ENCODE measurements at places on chromosomes 12 and 14. TPM values are rescaled to one million over a fixed set of nuclear protein-coding genes. Genes with fewer than 3 reads are reported as not detected.

The TAS2R20 gene
- total RNA-seq, result not detected

The KRT79 gene
- not detected for total RNA-seq

The TRIM9 gene
- total RNA-seq, result 0.48 TPM

The TOGARAM1 gene
- 8.2 TPM for total RNA-seq

The HOXC13 gene
- total RNA-seq, result 4.4 TPM

The USP5 gene
- total RNA-seq, result 91.4 TPM

The A2M gene
- 5.3 TPM for total RNA-seq

The IGFBP6 gene
- 265 TPM for total RNA-seq

The PRPH gene
- not detected for total RNA-seq

The ACVRL1 gene
- 4.1 TPM for total RNA-seq

The IFI27 gene
- 2,076 TPM for total RNA-seq

DNA sequence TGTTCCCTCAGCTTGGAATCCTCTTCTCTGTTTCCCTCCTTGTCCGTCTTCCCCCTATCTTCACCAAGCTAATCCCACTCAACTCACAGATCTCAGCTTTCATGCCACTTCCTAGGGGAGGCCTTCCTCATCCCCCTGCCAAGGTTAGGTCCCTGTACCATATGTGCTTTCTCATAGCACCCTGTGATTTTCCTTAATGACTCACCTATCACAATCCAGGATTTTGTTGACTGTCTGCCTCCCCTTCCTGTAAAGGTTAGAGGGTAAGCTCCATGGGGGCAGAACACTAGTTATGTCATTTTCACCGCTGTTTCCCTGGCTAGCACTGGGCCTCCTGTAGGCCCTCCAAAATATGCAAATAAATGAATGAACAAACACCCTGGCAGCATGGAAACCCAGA is 57.6 kb downstream of the CRADD start:
- DNase-seq, result no peak

GRCh38 chr12:132953771-132954170 is 2.3 kb downstream of the ZNF605 start:
- no peak for DNase-seq

GRCh38 chr12:57101892-57102695 is 9.1 kb downstream of the STAT6 start:
- DNase-seq, result no peak

DNA sequence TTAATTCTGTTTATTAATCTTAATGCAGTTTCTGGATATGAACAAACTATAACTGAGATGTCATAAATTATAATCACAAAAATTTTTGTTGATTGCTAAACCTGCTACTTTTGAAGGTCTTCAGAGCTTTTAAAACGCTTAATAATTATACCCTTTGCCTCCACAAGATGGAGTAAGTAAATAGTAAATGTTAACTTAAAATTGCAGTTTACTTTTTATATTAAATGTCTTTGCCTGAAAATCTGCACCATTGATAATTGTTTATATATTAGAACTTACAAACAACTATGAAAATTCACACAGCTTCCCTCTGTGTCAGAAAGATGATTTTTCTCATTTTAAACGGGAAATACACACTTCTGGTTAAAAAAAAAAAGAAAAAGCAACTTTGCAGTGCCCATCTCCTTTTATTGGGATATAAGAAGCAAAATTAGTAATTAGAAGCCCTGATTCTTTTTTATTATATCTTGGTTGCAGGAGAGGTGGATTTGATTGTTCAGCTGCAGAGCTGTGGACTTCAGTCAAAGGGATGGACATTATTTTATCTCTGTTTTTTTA is 35.6 kb downstream of the SCFD1 start:
- DNase-seq, result no peak

GRCh38 chr14:100476012-100476822 is 111.0 kb downstream of the BEGAIN start:
- DNase-seq, result peak; percentile 97

DNA sequence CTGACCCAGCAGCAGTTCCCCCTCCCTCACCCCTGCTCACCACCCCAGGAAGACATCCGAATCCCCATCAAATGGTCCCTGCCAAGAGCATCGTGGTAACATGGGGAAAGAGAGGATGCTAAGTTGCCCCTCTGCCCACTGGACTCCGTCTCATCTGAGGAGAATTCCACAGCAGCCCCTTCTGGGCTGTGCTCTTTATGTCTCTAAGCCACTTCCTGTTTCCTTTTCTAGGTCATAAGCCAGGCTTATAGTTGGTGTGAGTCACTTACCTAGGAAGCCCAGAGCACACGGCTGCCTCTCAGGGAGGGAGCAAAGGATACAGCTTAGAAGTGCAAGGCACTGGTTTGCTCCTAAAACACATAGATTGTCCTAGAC is 76.0 kb downstream of the VCPKMT start:
- peak; percentile 90 for DNase-seq

DNA sequence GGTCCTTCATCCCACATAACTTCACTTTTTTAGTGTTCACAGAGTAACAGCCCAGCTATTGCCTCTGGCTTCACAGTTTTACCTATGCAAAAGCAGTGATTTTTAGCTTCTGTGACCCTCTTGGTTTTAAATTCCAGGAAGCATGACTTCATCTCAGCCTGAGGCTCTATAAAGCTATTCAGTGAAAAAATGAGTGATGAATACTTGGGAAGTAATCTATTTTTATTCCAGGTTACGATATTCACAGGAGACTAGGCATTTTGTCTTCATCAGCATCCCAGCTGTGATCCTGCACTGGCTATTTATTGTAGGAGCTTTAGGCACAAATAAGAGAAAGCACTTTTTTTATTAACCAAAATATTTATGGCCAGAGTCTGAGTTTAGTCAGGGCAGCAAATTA is 164.8 kb downstream of the SNAPC1 start:
- DNase-seq, result peak; percentile 36

DNA sequence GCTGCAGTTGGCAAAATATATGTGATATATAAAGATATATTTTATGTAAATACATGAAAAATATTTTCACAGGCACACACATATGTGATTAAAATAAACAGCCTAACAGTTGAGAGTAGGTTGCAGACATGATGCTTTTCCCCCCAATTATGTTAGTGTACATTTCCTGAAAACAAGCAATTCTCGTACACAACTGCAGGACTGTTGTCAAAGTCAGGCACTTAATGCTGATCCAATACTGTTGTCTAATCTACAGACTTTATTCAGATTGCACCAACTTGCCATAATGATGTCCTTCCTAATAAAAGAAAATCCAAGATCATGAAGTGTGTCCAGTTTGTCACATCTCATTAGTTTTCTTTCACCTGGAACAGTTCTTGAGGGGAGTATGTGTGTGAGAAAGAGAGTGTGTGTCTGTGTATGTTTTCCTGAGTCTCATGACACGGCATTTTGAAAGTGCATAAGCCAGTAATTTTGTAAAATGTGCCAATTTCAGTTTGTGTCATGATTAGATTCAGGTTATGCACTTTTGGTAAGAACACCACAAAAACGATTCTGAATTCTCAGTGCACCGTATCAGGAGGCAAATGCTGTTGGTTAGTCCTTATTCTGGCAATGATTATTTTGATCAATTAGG is 16.5 kb upstream of the SEL1L start:
- DNase-seq, result no peak

GRCh38 chr12:28108599-28108998 is 81.7 kb upstream of the CCDC91 start:
- DNase-seq, result no peak

DNA sequence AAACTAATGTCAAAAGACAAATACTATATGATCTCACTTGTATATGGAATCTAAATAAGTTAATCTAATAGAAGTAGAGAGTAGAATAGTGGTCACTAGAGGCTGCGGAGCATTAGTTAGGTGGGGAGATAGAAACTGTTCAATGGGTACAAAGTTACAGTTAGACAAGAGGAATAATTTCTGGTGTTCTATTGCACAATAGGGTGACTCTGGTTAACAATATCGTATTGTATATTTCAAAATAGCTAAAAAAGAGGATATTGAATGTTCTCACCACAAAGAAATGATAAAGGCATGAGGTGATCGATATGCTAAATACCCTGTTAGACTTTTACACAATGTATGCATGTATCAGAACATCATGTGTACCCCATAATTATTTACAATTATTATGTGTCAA is 42.9 kb downstream of the IGF1 start:
- DNase-seq, result no peak

DNA sequence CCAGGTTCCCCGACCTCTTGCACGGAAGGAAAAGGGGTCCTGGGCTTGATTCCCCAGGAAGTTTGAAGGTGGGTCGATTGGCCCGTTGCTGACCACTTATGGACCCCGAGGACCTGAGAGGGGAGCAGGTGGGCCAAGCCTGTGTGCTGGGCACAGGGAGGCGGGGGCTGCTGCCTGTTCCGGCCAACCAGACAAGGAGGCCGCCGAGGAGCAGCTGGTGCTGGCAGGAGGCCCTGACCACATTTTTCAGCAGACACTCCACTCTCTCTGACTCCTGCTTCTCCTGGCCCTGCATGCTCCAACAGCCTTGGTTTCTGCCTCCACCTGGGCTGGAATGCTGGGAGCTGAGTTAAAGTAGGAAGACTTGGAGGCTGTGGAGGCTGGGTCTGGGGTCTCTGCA is 42.8 kb downstream of the NOS1 start:
- DNase-seq, result no peak

DNA sequence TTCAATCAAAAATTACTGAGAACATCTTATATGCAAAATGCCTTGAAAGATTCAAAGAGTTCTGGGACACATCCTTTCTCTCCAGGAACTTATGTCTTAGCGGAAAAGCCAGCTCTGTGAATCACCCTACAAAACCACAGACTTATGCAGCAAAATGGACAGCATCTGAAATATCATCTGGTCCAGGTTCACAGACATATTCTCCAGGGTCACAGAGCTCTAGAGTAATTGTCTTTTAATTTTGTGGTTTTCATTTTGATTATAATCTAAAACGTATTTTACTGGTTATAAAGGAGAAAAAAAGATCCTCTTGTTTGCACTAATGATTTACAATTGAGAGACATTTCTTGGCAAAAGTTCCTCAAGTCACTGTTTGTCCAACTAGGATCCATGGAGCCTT is 246.2 kb downstream of the MSRB3 start:
- peak; percentile 54 for DNase-seq

GRCh38 chr12:18250313-18250916 is 10.9 kb upstream of the PIK3C2G start:
- peak; percentile 58 for DNase-seq

DNA sequence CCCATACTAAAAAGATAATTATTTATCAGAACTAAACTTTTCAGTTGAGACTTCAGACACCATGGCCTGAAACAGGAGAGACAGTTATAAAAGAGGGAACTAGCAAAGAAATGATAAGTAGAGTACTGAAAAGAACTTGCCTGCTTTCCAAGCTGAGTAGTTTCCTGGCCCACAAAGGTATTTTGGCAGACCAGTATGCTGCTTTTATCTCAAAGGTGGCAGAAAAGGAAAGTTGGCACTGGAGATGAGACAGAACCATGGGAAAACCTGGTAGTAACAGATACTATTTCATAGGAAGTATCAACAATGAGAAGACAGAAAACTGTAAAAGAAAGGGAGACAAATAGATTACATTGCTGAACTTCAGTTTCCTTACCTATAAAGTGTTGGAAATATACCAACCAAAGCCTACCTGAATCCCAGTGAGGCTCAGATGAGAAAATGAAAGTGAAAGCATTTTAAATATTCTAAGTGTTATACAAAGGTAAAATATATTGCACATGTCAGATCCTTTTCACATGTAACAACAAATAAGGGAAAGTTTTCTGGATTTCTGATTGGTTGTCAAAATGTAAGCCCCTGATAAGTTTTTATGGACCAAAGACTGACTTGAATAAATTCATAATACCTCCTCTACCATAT is 155.3 kb upstream of the FSCB start:
- DNase-seq, result no peak

GRCh38 chr14:28321475-28322244 is 444.9 kb upstream of the FOXG1 start:
- no peak for DNase-seq

- peak; percentile 58 for DNase-seq
Measured at GRCh38 chr12:75260316-75260715, 50.7 kb upstream of the KCNC2 start.

DNA sequence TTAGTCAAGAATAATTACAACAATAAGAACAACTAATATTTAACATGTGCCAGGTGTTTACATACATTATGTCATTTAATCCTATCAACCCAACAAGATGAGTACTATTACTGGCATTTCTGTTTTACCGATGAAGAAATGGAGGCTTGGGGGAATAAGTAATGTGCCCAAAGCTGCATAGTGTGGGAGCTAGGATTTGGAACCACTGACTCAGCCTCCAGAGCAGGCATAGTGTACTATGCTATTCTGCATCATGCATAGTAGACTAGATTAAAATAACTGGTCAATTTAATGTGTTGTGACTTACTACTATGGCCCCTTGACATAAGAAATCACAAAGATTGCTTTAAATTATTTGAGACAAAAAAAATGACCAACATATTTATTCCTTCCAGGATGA is 9.5 kb downstream of the GPR19 start:
- DNase-seq, result no peak

DNA sequence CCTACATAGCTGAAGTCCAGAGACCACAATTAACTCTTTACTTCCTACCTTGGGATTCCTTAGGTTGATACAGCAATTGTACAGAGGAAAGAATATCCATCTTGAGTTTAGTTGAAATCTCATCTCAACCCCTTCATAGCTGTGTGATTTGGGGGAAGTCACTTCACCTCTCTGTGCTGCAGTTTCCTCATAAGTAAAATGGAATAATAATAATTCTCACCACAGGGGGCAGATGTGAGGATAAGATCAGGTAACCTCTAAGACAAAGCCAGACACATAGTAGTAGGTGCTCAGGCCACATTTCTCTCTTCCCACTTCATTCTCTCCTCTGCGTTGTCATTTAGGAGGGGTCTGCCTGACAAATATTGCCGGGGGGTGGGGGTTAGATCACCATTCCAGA is 6.7 kb downstream of the FOXN4 start:
- no peak for DNase-seq

DNA sequence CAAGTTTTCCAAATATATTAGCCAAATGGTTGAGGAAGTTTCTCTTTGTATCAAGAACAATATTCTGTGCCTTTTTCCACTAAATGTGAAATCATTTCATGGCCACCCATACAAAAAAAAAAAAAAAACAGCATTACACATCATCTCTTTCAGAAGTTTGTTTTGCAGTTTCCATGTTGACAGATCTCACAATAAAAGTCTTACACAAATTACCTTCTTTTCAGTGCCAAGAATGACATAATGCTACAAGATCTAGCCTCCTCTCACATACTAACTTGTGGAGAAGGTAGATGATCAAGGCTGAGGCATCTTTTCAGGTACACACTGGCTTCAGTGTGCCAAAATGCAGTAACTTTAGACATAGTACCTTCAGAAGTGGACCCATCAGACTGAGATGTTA is 35.3 kb downstream of the PRKD1 start:
- DNase-seq, result no peak

DNA sequence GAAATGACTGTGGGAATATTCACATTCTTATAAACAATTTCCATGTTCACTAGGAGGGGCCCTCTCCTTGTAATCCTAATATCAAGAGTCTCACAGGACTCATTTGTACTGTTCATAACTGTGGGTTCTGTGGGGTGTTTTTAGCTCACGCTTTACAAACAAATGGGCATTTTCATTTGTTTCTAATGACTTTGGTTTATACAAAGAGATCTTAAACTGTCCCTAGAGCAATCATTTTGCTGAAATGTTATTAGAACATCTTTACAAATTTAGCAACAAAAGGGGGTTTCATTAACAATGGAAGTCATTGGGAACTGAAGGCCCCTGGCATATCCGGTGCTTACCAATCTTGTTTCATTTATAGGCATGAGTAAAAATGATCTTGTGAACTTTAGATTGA is 370.5 kb downstream of the TRHDE start:
- no peak for DNase-seq

Measured in H4 (cell line).